ENCODE measurements at places on chromosomes 1 and 21.

DNA sequence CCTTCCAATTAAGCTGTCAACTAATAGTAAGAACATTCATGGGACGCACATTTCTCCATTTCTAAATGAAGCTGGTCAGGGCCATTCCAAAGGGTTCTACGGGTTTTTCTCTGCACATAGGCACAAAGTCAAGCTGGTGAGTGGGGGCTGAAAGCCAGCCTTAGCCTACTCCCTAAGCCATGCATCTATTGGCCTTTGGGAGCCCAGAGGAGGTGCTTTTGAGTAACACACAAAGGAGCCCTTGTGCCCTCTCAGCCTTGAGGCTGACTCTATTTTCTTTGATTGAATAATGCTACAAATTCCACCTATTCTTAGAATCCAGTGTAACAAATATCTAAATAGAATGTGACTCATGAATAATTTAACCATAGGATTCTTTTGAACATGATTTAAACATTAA is 73.6 kb downstream of the RGS13 start:
- DNase-seq = no peak

- DNase-seq = no peak
Observed at GRCh38 chr1:7234471-7234755, 449.2 kb downstream of the CAMTA1 start.

DNA sequence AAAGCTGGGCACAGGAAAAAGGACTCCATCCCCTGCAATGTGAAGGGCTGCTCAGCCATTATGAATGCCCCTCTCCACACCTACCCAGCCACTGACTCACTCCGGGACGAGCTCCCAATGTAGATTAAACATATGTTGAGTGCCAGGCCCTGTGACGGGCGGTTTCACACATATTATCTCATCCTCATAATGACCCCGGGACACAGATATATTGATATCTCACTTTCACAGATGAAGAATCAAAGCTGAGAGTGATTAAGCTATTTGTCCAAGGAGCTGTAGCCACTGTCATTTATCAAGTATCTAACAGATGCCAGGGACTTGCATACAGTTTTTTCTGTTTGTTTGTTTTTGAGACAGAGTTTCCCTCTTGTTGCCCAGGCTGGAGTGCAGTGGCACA is 35.0 kb upstream of the SLC30A1 start:
- DNase-seq = peak; percentile 94

DNA sequence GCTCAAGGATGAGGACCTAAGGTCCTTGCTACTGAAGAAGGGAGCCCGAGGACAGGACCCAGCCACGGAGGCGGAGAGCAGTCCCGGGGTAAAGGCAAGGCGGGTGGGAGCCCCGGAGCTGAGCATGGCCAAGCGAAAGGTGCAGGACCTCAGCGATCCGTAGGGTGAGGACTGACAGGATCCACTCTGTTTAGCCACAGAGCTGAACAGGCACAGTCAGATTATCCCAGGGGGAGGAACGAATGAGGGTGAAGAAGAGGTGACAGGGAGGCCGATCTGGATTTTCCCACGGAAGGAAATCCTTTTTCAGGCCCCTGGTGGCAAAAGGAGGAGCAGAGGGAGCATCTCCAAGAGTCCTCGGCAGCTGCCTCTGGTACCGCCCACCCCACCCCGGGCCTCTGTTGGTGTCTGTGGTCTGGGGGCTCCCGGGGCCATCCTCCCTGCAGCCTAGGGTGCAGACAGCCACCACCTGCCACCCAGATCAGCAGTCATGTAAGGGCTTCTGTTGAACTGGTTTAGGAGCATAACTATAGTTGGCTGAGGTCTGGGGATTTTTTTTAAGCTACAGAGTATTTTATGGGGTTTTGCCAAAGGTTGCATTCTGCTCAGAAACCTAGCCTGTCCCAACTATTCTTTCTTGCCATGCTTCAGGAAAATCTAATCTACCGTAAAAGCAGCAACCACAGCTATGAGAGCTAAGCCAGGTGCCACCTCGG is 32.3 kb upstream of the LBR start:
- DNase-seq = no peak

GRCh38 chr1:44640200-44640853 is 34.0 kb downstream of the TMEM53 start:
- DNase-seq = no peak

DNA sequence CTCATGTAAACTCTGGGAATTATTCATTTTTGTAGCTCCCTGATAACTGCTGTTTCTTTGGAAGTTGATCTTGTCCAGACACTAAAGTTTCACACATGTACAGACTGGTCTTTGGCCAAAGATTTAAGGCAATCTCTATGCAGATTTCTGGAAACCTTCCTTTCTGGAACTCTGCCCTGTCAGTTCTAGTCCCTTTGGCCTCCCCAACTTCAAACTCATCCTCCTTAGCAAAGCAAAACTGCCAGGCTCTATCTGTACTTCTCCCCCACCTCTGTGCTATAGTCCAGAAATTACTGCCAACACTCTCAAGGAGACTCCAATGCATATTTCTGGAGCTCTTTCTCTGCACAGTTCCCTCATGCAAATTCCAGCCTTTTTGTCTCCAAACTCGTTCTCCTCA is 36.5 kb downstream of the C1orf198 start:
- DNase-seq = no peak

DNA sequence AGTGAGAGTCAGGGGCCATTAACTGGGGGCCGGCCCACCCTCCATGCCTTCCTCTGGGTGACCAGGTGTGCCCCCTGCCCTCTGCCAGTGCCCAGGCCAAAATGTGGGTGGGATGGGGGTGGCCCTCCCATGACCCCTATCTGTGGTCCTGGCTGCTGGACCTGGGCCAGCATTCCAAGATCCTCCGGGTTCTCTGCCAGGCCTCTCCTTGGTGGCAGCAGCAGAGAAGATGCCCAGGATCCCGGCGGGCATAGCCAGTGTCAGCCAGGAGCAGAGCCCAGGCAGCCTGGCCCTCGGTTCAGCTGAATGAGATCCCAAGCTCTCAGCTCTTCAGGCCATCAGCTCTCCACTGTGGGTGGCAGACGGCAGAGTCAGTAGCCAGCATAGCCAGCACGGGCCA is 31.3 kb upstream of the ACTRT2 start:
- DNase-seq = no peak

DNA sequence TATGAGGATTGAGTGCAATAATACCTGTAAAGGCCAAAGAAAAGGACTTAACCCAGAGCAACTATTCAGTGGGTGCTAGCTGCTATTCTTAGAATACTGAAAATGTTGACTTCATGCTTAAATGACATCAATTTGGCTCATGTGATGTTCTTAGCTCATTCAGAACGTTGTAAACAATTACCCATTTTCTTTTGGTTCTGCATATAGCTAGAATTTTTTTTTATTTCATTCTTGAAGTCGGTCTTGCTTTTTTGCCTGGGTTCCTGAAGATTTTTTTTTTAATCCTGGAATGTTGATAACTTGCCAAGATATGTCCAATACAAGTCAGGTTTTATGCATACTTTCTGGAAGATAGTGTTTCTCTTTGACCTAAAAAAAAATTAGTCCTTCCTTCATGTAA is 772.0 kb downstream of the LTN1 start:
- no peak for DNase-seq

GRCh38 chr1:42756956-42757891 is 9.6 kb downstream of the P3H1 start:
- peak; percentile 91 for DNase-seq

- no peak for DNase-seq
Observed at GRCh38 chr1:978069-978834, 3.6 kb downstream of the PERM1 start.

DNA sequence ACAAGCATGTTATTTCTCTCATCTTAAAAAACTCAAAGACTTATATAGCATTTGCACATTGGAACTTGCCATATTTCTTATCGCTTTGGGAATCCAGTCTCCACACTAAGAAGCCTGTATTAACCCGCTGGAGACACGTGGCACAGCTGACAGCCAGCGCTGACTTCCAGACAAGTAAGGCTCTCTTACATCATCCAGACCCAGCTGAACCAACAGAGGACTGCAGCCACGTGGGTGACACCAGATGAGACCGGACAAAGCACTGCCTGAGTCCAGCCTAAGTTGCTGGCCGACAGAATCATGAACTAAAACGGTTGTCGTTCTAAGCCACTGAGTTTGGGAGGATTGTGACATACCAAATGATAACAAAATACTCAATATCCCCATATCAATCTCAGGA is 6.3 kb upstream of the CD247 start:
- DNase-seq = no peak

- DNase-seq = no peak
Observed at GRCh38 chr1:235726557-235726956, 77.0 kb upstream of the GNG4 start.

- no peak for DNase-seq
Observed at GRCh38 chr1:89529196-89529595, 4.6 kb downstream of the LRRC8B start.

DNA sequence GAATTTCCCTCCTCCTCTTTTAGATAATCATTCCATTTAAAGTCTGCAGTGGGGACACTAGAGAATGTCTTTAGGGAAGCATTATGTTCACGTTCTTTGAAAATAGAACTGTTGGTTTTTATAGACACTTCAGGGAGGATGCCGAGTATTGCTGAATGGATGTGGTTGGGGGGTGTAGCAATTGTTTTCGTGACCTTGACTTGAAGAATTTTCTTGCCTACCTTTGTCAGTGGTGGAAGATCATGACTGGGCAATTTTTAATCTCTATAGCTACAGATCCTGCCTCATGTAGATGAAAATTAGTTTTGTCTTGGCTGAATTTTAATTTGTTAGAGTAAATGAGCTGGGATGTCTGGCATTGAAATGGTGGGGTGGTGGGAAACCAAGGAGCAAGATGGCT is 3.8 kb downstream of the SMG7 start:
- peak; percentile 76 for DNase-seq

DNA sequence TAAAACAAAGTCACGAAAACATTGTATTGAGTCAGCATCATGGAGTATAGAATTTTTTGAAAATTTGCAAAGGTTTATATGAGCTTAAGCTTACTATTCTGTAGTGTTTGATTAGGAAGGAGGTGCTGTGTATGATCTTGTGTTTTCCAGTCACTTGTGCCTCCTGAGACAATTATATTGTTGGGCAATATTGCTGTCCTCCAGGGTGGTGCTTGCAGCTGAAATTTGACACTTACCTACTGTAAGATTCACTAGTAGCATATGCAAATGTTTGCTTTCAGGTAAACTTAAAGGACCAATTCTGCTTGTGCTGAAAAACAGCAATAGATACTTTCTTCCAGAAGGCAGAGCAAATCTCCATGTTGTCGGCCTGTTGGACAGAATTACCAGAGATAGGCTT is 268.0 kb downstream of the TGFB2 start:
- no peak for DNase-seq

- no peak for DNase-seq
Observed at GRCh38 chr1:17903386-17903785, 148.3 kb downstream of the ACTL8 start.

DNA sequence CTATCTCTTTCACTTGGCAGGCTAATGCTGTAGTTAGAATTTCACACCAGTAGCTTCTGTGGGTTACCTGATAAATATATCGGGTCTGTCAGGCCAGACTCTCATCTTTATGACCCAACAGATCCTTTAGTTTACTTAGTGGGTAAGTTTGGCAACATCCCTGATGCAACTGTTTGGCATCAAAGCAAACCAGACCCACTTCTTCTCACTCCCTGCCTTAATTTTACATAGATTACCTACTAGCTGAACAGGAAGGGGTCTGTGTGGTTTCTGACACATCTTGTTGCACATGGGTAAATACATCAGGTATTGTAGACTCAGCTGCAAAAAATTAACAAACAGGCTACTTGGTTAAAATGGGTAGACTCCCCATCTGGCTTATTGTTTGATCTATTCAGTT is 3.2 kb upstream of the GUK1 start:
- peak; percentile 29 for DNase-seq

GRCh38 chr1:161728376-161729226 is 7.3 kb downstream of the FCRLB start:
- no peak for DNase-seq

All from hematopoietic multipotent progenitor cell treated with erythropoietin and hydrocortisone succinate and interleukin-3 and kit ligand, for 6 days (in vitro differentiated cells).